ENCODE measurements at places on chromosomes 13 and 19.

- DNase-seq = no peak
Observed at GRCh38 chr13:98083936-98084335, 59.0 kb upstream of the FARP1 start.

- no peak for DNase-seq
Observed at GRCh38 chr19:45739498-45740439, 6.5 kb downstream of the MEIOSIN start.

GRCh38 chr13:110885516-110885915 lies 29.4 kb downstream of the ANKRD10 start:
- DNase-seq = no peak

GRCh38 chr13:30100226-30100625 lies 207.1 kb downstream of the KATNAL1 start:
- DNase-seq = no peak

- DNase-seq = no peak
Observed at GRCh38 chr13:49494645-49495044, 1.1 kb upstream of the PHF11 start.

All from head of caudate nucleus (tissue), 42 donors.